ENCODE measurements at places on chromosomes 1 and 21.
A peak's percentile ranks its signal among the peaks of the same experiment; 100 is the strongest.

GRCh38 chr1:241999026-241999425 is at the start of gene MAP1LC3C:
Gene MAP1LC3C, minus strand, starts transcription at chr1:241999098. Its CDS starts 90 bp downstream, at chr1:241999008.
- peak; percentile 32 for DNase-seq

- no peak for DNase-seq
Measured at GRCh38 chr21:31124010-31124409, 85.7 kb upstream of the KRTAP19-8 start.

GRCh38 chr1:164651351-164651951 is 92.5 kb downstream of the PBX1 start:
- no peak for DNase-seq

DNA sequence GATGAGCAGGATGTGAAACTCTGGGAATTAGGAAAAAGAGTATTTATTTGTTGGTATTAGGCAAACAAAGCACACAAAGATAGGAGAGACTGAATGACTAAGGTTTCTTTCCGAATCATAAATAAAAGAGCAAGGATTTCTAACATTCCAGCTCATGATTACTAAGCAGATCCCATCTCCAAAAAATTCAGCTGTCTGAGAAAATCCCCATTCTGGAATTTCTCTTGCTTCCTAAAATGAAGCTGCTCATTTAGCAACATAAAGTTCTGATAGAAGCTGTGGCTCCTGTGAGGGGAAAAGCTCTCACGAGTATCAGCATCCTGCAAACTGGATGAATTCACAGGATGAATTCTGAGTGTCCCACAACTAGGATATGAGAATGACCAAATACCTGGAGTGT is 6.7 kb upstream of the SH2D5 start:
- DNase-seq = no peak

GRCh38 chr1:46520063-46520911 is 30.7 kb downstream of the DMBX1 start:
- no peak for DNase-seq

- no peak for DNase-seq
Measured at GRCh38 chr1:201084295-201084694, 27.9 kb downstream of the CACNA1S start.

DNA sequence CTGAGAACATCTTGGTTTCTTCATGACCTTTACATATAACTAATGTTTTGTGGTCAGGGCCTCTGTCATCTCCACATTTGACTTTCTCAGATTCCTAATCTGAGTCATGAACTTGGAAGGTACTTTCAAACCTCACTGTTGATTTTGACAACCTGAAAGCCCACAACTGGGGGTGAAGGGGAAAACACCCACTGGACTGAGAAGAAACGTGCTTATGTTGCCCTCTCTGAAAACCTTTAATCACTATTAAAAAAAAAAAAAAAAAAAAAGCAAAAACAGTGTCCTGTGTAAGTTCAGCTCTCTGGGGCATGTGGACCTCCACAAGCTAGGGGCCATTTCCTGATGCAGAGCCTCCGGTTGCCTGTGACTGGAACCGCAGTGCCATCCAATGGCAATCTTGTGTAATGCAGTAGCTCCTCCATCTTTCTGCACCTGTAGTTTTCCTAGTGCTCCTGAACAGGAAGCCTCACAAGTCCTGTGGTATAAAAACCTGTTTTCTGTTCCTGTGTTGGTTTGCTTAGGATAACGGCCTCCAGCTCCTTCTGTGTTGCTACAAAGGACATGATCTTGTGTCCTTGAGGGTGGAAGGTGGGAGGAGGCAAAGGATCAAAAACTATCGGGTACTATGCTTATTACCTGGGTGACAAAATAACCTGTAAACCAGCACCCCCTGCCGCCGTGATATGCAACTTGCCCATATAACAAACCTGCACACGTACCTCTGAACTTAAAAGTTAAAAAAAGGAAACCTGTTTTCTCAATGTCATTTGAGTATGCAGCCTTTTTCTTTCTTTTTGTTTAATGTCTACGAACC is 124.5 kb downstream of the ZNF648 start:
- peak; percentile 72 for DNase-seq

GRCh38 chr1:89809556-89809955 is 11.3 kb upstream of the LRRC8D start:
- no peak for DNase-seq

DNA sequence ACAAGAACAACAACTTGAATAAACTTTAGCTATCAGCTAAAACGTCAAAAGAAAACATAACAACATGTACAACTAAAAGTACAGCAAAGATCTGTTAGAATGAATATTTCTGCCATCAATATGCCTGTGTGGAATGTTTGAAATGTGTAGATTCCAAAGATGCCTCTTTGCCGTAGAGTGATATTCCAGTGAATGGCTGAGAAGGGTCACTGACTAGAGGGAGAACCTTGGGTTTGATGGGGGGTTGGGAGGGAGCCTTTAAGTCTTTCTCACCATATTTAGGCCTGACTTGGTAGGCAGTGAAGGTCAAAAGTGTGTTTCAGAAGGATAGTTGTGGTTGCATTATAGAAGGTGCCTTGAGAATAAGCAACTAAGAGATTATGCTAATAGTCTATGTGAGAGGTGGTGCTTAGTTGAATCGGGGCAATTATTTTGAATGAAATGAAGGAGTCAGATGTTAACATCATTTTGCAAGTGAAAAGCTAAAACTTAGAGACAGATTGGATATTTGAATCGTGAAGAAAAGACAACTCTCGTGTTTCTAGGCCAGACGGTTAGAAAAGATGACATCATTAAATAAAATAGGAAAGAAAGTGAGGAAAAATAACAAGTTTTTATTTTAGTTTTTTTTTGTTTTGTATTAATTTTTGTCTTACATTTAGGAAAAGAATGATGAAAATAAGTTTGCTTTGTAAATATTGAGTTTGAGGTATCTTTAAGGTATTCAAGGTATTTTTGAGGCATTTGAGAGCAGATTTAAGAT is 53.8 kb downstream of the PLA2G4A start:
- DNase-seq = no peak

DNA sequence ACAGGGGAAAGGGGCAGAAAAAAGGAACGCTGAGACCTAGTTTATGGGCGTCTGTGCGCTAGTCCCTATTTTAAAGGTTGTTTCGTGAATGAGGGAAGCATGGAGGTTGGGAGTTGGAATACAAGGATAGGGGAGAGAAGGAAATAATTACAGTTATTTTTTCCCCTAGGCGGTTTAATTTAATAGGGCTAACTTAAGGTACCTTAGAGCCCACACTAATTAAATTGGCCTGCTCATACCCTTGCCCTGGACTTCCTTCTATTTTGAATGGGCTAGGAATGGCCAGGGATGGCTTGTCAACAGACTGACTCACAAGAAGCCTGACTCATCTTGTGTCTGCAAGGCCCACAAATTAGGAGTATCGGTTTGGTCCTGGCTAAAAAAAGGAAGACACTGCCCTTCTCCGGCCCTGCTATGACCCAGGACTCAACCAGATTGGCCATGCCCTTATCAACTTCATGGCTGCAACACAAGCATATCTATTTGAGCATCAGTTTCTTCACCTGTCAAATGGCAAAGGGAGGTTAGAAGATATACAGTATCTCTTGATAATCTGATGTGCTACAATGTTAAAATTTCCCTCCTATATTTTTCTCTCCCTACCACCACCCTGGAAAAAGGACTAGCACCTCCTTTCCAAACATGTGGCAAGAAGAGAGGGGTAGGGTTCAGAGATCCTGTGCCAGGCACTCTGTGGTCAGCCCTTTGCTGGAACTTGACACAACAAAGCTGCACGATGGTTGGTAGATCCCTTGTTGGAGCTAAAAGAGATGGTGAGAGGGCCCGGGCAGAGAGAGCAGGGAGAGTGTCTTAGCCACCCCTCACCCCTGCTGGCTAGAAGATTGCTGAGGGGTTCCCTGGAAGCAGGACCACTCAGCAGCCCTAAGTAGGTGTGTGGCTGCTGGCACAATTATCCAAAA is 2.2 kb upstream of the SSBP3 start:
- no peak for DNase-seq

- no peak for DNase-seq
Measured at GRCh38 chr1:240122639-240123613, 31.2 kb downstream of the FMN2 start.

DNA sequence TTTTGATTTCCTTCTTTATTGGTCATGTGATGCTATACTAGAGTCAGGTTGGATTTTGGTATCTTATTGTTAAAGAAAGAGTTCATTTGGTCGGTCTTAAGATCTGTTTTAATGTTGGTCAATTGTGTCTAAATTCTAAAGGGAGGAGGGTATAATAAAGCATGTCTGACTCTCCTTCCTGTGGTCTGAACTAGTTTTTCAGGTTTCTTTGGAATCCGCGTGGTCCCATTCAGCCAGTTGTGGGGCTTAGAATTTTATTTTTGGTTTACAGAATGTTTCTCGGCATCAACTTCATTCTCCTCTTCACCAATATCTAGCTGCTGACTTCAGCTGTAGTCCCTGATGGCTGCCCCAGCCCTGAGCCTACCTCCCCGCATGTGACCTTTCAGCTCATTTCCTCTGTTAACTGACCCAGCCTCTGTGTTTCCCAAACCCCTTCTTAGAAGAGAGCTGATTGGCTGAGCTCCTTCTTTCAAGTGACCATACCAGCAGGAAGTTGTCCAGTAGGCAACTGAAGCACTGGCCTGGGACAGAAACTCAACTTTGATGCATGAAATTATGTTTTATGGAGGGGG is 8.7 kb upstream of the MYOC start:
- DNase-seq = no peak

- peak; percentile 35 for DNase-seq
Measured at GRCh38 chr1:203592156-203592555, 34.5 kb upstream of the ATP2B4 start.

- no peak for DNase-seq
Measured at GRCh38 chr1:39395357-39395831, 96.0 kb upstream of the BMP8A start.

DNA sequence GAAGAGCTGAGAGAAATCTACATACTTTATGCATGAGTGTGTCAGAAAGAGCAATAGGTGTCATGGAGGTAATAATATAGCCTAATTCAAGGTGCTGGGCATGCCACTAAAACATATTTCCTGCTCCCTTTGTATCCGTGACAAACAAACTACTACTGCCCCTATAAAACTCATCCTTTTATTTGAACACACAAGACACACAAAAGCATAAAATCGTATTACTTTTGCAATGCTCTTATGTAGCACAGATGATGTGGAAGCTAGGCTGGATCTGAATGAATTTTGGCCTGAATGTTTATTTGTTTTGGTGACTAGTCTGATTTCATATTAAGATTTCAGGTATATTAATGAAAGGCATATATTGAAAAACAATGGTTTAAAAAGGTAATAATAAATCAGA is 239.3 kb upstream of the NEGR1 start:
- DNase-seq = no peak

GRCh38 chr1:14555091-14555490 is 43.4 kb upstream of the KAZN start:
- no peak for DNase-seq

DNA sequence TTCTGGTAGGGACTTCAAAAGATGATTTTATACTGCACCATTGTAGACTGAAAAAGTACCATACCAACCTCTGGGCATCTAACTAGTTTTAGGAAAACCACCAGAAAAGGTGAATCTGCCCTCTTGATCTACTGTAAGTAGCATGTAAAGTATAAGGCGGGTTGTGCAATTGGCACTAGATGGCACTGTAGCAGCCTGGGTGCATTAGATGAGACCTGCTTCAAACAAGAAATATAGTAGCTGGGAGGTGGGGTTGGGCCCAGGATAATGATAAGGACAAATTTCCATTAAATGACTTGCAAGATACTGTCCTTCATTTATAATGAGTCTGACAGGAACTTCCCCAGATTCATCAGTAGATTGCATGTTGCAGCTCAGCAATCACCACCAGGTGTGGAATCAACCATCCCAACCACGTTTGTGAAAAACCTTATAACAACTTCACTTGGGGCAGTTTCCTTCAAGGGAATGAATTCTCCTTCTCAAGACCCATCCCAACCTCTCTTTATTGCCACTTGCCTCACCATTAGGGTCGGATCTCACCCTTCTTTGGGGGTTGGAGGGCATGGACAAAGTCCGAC is 37.3 kb upstream of the IL10 start:
- no peak for DNase-seq

DNA sequence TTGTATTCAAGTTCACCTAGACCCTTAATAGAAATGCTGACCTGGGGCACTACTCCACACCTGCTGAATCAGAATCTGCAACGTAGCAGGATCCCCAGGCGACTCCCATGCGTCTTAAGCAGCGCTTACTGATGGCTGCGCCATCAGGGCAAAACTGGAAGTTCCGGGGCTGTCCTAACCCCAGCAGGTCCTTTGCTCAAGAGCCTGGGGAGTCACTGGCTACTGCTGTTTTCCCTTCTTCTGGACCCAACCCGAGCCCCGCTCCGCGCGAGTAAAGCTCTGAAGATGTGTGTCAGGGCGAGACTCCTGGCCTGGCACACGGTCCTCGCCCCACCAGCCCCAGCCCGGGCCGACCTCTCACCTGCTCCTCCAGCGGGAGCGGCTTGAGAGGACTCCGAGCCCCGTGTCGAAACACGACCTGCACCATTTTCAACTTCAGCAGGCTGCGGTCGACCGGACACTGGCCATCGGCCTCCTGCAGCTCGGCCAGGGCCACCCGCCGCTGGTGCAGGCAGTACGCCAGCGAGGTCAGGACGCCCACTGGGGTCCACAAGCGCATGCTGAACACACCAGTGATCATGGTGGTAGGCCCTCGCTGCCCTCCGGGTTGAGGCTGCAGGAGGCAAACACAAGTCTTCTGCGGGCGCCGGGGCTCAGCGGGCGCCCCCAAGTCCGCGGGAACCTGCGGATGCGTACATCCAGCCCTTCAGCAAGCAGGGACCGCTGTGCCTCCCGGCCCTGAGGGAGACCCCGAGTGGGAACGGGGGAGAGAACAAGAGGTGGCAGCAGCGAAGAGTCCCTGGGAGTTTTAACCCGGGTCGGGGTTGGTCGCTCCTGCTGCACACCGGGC is 630 bp downstream of the ACP6 start:
- peak; percentile 62 for DNase-seq

- no peak for DNase-seq
Measured at GRCh38 chr1:240441669-240442068, 170.3 kb downstream of the GREM2 start.

GRCh38 chr1:43554444-43554992 is 23.8 kb downstream of the PTPRF start:
- no peak for DNase-seq

DNA sequence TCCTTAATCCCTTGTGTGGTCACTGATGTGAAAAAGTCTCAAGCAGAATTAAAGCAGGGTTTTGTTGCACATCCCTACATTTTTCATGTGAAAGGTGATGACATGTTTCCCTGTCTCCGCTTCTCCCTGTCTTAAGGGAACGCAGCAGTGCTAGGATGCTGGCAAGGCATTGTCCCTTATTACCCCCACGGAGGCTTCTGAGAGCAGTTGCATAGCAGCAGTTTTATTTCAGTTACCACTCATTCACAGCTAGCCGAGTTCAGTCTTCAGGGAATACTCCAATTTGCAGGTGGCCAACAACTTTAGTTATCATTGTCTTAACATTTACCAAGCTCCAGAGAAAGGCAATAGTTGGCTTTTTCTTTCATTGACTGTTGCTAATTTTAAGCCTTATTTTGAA is 89.1 kb downstream of the CLEC20A start:
- DNase-seq = peak; percentile 13

Data from glutamatergic neuron (in vitro differentiated cells).